Activated naive CD8-positive, alpha-beta T cell treated with anti-CD3 and anti-CD28 coated beads, Interleukin-2, amount 50 U/mL, for 16 hours (primary cell): ENCODE measurements at places on chromosomes 5 and 9.

GRCh38 chr5:175895686-175896102 is 24.3 kb downstream of the CPLX2 start:
- DNase-seq: no peak

DNA sequence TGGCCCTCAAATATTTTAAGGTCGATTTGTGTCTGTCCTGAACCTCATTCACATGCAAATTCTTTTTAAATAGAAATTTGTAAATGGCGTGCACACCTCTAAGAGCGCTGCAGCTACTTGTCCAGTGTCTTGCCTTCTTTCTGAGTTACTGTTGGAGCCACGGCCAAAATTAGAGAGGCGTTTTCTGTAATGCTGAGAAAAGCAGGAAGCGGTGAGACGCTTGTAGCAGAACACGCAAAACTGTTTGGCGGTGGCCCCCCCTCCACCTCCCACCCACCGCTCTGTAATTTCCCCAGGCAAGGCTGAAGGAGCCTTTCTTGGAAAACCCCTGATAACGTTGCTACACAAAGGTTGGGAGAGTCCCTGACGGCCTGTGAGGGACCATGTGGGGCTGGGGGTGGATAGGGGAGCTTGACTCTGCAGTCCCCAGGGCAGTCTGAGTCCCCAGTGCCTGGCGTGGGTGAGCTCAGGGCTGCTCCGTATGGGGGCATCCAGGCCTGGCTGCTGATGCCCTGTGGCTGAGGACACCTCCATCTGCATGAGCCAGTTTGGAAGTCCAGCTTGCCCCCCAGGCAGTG is 96.5 kb downstream of the GADD45G start:
- DNase-seq: peak; percentile 67

- no peak for DNase-seq
These were observed 244.6 kb downstream of the DMRT2 start for GRCh38 chr9:1294641-1295258.

DNA sequence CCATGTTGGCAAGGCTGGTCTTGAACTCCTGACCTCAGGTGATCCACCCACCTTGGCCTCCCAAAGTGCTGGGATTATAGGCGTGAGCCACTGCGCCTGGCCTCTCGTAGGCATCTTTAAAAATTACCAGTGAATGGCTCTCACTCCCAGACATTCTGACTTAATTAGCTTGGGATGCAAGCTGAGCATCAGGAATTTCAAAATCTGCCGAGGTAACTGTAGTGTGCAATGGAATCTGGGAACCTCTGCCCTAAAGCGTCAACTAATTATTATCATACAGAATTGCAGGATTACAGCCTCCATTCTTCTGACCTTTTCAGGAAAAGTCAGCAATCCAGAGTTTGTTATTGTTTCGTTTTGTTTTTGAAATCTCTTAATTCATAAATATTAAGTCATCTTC is 213.4 kb upstream of the DMAC1 start:
- no peak for DNase-seq

GRCh38 chr5:108720391-108720790 is 27.3 kb upstream of the FER start:
- DNase-seq: no peak

DNA sequence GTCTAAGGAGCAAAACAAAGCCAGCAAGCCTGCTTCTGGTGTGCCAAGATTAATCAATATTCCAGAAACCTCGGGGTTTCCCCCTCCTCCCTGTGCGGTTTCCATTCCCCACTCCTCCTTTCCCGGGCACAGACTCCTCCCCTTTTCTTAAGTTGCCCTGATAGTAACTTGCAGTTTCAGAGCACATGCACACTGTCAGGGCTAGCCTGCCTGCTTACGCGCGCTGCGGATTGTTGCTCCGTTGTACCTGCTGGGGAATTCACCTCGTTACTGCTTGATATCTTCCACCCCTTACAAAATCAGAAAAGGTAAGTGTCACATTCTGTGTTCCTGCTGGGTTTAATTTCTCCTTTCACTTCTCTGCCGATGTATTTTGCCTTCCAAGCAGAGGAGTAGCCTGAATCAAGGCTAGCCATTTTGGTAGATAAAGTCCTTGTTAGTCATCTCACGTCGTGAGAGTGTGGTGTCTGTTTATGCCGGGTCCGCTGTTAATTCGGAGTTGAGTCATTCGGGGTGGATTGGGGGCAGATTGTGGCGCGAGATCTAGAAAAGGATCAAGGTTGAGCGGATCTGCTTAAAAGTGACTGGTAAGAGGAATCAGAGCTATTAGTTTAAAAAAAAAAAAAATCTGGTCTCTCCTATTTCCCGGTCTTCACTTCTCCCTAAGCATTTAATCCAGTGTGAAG is at the start of gene SLC1A3:
Gene SLC1A3 (plus strand): TSS at position 179 of the 686 bp plus-strand sequence. CDS start 1,818 bp downstream, outside the sequence.
- DNase-seq: no peak

- no peak for DNase-seq
These were observed 43.2 kb downstream of the EXD3 start for GRCh38 chr9:137379761-137380161.

DNA sequence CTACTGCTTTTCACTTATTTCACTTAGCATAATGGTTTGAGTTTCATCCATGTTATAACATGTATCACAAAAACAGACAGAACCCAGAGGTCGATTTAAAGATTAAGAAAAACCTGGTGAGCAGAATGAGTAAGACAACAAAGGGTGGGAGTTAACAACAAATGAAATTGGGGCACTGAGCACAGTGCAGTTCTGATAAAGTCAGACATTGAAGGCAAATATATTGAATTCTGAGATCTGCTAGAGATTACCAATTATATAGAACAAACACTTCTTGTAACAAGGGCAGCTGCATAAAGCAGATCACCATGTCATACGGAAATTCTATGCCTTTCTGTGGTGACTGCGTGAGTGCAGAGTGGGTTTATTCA is 517.3 kb upstream of the RORB start:
- no peak for DNase-seq

DNA sequence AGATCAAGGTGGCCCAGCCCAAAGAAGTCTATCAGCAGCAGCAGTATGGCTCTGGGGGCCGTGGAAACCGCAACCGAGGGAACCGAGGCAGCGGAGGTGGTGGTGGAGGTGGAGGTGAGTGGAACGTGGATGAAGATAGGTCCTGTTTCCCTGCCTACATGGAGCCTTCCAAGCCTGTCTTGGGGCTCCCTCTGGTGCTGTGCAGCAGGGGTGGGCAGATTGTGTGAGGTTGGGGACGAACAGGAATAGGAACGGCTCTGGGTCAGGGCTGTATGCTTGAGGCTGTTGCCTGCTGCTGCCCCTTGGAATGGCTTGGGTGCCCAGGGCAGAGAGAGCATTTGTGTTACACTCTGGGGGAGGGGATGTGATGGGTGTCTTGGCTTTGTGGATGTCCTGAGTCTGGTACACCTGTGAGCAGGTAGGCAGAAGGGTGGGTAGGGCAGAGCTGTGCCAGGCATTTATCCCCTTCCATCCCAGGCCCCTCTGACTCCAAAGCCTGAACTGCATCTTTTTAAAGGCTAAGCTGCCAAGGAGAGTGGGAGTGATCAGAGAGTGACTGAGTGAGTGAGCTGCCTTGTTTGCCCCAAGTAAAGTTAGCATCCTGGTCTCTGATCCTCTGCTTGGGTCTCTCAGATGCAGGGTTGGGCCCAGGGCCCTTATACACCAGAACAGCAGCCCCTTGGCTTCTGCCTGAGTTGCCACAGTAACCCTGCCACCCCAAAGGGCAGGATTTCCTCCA is 5.2 kb downstream of the HNRNPAB start:
- no peak for DNase-seq

DNA sequence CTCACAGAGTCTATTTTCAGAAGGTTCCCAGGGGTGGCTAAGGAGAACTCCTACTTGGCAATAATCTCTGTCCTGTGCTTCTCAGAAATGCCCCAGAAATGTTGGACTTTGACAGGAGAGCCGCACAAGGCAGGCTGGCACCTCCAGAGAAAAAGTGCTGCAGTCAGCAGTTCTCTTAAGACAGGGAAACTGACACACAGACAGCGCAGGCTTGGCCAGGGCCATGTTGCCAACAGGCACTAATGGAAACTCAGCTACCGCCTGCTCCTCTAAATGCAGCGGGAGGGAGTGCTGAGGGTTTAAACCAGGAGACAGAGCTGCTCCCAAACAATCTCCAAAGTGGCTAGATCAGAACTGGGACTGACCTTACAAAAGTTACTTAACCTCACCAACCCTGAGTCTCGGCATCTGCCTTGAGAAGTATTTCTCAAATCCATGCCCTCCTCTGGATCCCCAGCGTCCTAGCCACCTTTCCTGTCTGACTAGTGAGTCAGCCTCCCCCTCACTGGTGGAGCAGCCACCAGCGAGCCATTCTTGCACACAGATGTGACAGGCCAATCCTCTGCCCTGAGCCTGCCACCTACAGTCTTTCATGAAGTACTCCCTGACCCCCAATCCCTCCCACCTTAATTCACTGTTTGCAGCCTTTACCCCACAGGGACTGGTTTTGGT is 186.4 kb downstream of the CDK5RAP2 start:
- no peak for DNase-seq

DNA sequence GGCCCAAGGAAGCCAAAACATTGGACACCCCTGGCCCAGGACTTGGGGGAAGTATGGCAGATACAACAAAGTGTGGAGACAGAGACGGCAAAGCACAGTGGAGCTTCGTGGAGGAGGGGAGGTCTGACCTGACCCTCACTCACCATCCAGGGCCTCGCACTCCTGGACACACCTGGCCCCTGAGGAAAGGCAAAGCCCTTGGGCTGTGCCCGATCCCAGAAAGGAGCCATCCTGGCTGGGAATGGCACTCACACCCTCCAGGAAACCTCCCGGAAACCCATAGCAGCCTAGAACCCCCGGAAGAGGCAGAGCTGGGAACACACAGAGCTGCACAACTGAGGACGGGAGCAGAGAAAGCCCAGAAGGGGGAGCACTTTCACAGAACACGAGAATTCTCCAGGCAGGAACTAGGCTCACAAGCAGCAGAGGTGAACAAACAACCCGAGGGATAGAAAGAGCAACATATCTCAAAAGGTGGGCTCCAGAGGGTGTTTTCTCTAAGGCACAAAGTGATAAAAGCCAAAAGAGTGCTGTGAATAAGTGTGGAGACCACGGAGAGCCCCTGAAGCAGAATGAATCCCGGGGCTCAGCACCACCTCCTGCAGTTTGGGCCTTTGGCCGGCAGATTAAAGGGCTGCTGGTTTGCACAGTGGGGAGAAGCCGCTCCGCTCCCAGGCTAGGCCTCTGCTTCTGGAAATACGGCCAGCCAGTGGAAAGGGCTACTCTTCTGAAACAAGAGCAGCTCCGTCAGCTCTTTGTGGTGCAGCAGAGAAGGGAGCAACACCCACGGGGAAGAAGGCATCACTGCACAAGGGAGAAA is 108.2 kb downstream of the UBE2R2 start:
- DNase-seq: no peak

GRCh38 chr9:124852121-124852828 is 985 bp upstream of the WDR38 start:
- no peak for DNase-seq

DNA sequence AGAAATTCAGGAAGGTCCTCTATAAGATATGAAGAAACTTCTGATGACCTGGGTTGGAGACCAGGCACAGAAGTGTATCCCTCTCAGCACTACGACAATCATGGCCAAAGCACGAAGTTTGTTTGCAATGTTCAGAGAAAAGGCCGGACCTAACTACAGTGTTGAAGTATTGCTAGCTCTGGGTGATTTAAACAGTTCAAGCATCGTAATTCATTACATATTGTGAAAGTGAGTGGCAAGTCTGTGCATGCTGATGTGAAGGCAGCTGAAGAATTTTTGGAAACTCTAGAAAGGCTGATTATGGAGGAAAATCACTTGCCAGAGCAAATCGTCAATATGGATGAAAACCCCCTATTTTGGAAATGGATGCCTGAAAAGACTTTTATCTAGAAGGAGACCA is 67.2 kb upstream of the PANK3 start:
- no peak for DNase-seq

GRCh38 chr5:168798065-168799023 is 219.2 kb upstream of the PANK3 start:
- DNase-seq: no peak

DNA sequence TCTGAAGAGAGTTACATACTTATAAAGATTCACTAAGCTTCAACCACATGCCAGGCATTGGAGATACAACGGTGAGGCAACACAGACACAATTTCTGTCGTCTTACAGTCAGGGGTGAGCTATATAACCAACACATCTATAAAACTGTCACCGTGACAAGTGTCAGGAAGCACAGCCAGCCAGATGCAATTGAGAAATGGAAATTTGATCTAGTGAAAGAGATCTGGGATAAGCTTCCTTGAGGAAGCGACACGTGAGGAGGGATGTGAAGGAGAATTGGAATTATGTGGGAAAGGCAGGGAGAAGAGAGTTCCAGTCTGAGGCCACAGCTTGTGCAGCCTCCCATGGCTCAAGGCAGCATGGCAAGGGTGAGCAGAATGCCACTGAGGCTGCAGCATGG is 50.9 kb upstream of the ZNF354B start:
- no peak for DNase-seq

- DNase-seq: no peak
These were observed 53.4 kb upstream of the SUB1 start for GRCh38 chr5:32531885-32532520.

DNA sequence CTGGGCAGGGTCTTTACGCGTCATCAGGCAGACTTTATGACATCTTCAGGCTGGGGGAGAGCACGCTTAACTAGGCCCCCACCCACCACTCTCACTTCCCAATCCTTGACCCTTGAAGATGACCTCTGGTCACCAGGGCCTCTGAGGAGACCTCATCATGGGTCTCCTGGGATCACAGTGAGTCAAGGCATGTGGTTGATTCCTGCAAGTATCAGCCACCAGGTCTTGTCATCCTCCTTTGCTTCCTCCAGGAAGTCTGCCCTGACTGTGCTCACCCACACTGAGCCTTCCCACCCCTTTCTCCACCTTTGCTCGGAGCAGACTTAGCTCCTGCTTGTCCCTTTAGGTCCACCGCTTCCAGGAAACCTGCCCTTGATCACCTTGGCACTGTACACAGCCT is 17.3 kb downstream of the ODF2 start:
- no peak for DNase-seq

DNA sequence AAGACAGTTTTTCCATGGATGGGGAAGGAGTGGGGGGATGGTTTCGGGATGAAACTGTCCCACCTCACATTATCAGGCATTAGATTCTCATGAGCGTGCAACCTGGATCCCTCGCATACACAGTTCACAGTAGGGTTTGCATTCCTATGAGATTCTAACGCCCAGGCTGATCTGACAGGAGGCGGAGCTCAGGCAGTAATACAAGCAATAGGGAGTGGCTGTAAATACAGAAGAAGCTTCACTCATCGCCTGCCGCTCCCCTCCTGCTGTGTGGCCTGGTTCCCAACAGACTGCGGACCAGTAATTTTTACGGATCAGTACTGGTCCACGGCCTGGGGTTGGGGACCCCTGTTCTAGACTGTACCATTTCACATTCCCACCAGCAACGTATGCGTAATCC is 68.3 kb upstream of the OTULINL start:
- no peak for DNase-seq

DNA sequence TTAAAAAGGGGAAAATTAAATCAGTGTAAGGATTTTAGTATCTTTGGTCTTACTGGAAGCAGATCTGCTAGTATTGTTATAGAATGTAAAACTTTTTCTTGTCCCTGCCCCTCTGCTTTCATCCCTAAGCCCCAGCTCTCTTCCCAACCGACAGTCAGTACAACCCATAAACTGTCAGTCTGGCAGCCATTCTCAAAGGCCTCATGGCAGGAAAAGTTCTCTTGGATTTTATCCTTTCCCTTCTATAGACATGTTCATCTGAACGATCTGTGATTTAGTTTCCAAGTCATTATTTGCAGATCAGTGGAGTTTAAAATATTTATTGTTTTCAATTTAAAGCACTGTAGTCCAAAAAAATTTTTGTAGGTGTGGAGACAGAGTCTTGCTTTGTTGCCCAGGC is 39.2 kb downstream of the ARRDC3 start:
- DNase-seq: no peak
